ENCODE measurements at places on chromosomes 7 and 10.

DNA sequence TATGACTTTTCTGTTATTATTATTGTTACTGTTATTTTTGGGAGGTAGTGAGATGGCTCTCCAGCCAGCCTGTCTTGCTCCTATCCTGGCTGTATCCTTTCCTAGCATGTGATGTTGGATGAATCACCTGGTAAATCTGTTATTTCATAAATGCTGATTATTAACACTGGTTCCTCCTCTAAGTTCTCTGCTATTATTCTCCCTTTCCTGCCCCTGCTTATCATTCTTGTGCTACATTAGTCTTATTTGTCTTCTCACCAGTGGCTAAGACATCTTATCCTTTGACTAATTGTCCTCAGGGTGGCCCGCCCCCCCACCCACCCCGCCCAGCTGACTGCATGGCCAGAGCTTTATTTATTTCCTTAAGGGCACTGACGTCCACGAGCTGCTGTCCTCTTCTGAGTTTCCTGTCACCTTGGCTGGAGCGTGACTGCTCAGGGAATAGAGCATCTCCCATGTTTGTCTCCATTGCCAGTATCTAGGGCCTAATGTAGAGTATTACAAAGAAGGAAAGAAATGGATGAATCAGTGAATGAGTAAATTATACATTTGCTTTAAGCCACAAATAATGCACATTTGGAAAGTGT lies 110.1 kb upstream of the KLF6 start:
- H3K27ac ChIP-seq = peak overlapping the region; percentile 74
- no peak for DNase-seq
- H3K4me3 ChIP-seq = peak overlapping the region; percentile 23

DNA sequence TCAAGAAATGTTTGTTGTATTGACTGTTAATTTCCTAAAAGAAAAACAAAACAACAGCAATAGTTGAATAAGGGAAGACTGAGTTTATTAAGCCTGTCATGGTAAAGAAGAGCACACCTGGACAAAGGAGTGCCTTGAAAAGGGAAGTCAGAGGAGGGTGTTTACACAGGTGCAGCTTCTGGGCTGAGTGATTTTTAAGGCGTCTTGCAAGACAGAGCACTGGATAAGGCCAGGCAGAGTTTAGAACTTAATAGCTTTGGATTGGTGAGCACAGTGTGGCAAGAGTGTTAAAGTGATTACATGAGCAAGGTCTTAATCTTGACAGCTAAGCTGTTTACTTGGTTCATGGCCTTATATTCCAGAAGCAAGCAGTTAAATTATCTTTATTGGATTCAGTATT lies 423.2 kb downstream of the CNTNAP2 start:
- no peak overlapping the region for H3K4me3 ChIP-seq
- H3K27me3 ChIP-seq = no peaks in the 10 kb centered on the region
- H3K36me3 ChIP-seq = no peaks in the 10 kb centered on the region
- peak overlapping the region; percentile 53 for H3K27ac ChIP-seq
- peak; percentile 5 for DNase-seq

DNA sequence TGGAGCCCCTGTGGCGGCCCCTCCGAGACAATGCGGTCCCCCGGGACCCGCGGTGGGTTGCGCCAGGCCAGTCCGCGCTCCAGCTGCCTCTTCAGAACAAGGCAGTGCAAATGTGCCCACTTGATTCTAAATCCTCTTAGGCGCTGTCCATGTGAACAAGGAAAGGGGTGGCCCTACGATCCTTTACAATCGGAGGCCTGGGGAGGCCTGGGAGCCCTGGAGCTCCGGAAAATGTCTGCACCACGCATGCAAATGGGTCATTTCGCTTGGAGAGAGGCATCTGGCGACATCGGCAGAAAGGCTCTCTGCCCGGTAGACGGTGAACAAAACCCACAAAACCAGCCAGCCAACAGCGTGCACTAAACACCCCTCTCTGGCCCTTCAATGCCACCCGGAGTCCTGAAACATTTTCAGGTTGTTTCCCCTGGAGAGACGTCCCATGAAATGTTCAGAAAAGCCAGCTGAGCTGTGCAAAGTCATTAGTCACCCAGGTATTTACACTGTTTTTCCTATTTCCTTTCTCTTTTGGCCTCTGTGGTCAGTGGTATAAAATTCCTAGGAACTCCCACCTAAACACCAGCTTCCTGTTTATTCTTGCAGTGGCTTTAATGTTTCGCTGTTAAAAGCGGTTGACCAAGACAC lies 102.8 kb upstream of the ZNF438 start:
- peak; percentile 65 for DNase-seq
- peak overlapping the region; percentile 79 for H3K4me3 ChIP-seq
- no peaks in the 10 kb centered on the region for H3K27me3 ChIP-seq
- no peaks in the 10 kb centered on the region for H3K36me3 ChIP-seq
- H3K27ac ChIP-seq = peak overlapping the region; percentile 98

DNA sequence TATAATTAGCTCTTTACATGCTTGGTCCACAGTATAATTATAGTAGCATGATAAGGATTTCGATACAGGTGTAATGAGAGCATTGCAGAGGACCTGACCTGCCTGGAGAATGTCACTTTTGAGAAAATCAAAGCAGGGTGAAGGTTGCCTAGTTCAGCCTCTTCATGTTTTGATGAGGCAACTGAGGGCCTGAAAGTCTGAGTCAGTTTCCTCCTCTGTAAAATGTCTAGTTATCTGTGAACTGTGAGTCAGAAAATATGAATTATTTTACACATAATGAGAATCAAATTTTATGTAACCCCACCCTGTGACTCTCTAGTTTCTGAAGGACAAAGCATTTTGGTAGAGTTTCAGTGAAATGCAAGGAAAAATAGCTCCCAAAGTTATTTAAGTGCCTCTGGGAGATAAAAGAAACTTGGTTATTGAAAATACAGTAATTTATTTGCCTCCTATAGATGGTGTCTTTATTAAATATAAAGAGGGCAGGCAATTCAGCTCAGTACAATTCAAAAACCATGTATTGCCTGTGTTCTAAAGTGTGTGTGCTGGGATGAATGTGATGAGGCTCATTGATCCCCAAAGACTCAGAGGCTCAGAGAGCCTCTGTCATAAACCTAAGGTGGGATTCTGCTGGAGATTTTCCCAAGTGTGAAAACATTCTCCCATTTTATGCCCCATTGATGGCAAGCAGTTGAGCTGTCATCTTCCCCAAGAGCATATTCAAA lies 37.3 kb upstream of the SAMD9L start:
- no peaks in the 10 kb centered on the region for H3K4me1 ChIP-seq
- no peaks in the 10 kb centered on the region for H3K36me3 ChIP-seq
- H3K27ac ChIP-seq = no peak overlapping the region
- H3K27me3 ChIP-seq = peaks cover 42% of the 10 kb centered on the region
- H3K4me3 ChIP-seq = no peak overlapping the region

- H3K36me3 ChIP-seq = peaks cover 33% of the 10 kb centered on the region
- peaks cover 38% of the 10 kb centered on the region for H3K4me1 ChIP-seq
- peaks cover 3% of the 10 kb centered on the region for H3K27me3 ChIP-seq
- no peak overlapping the region for H3K27ac ChIP-seq
- H3K4me3 ChIP-seq = no peak overlapping the region
Measured at GRCh38 chr10:34134602-34135001, 680.5 kb downstream of the PARD3 start.

- H3K27ac ChIP-seq = no peak overlapping the region
- H3K4me3 ChIP-seq = no peak overlapping the region
- peaks cover 29% of the 10 kb centered on the region for H3K4me1 ChIP-seq
Measured at GRCh38 chr10:11869743-11870460, 46.7 kb downstream of the PROSER2 start.

- H3K27me3 ChIP-seq = peaks cover 30% of the 10 kb centered on the region
- peaks cover 54% of the 10 kb centered on the region for H3K4me1 ChIP-seq
- no peak for DNase-seq
- H3K36me3 ChIP-seq = peaks cover 16% of the 10 kb centered on the region
- H3K4me3 ChIP-seq = no peak overlapping the region
- no peak overlapping the region for H3K27ac ChIP-seq
Measured at GRCh38 chr10:104250371-104250770, 4.3 kb upstream of the GSTO1 start.

GRCh38 chr7:772392-772791 lies 45.3 kb upstream of the PRKAR1B start:
- H3K36me3 ChIP-seq = peaks cover 34% of the 10 kb centered on the region
- DNase-seq = no peak
- H3K4me1 ChIP-seq = peaks cover 22% of the 10 kb centered on the region
- H3K4me3 ChIP-seq = no peak overlapping the region
- no peak overlapping the region for H3K27ac ChIP-seq

- H3K27me3 ChIP-seq = peaks cover 14% of the 10 kb centered on the region
- no peak overlapping the region for H3K27ac ChIP-seq
- peak; percentile 38 for DNase-seq
- H3K4me1 ChIP-seq = peaks cover 67% of the 10 kb centered on the region
- H3K36me3 ChIP-seq = no peaks in the 10 kb centered on the region
Measured at GRCh38 chr10:128540128-128540762, 414.0 kb upstream of the MKI67 start.

DNA sequence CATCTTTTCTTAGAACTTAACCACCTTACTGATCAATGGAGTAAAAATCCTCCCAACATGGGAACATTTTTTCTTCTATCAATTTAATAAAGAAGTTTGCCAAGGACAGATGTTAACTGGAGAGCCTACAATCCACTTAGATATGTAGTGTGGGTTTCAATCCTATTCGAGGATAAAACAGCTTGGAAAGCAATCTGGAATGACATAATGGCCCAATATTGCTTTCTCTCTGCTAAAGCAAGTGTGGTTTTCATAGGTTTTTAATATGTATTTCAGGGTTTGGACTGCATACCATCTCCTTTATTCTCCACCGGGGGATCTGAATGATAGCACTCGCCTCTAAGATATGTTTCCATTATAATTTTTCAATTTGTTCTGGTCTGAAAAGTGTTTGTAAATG lies 149.7 kb downstream of the PRPF18 start:
- peaks cover 92% of the 10 kb centered on the region for H3K4me1 ChIP-seq
- no peak overlapping the region for H3K27ac ChIP-seq
- DNase-seq = no peak
- no peak overlapping the region for H3K4me3 ChIP-seq

DNA sequence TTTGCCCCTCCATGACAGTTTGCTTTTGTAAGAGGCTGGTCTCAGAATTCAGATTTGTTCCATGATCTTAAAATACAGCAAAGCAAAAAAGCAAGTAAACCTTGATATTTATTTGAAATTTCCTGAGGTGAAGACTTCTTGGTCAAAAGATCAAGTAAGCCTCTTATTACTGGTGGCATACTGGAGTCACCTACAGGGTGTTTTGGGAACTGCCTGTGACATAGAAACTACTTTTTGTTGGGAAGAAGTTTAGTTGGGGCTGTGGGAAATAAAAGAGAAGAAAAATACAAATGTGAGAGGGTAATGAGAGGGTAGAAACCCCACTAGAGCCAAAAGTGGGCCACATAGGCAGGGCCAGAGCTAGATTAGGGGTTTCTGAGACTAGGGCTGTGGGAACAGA lies 217.9 kb downstream of the OTUD1 start:
- H3K36me3 ChIP-seq = no peaks in the 10 kb centered on the region
- no peak overlapping the region for H3K4me3 ChIP-seq
- peaks cover 10% of the 10 kb centered on the region for H3K4me1 ChIP-seq
- H3K27me3 ChIP-seq = peaks cover 18% of the 10 kb centered on the region
- H3K27ac ChIP-seq = no peak overlapping the region
- DNase-seq = no peak

GRCh38 chr7:30163231-30163894 lies 28.6 kb downstream of the MTURN start:
- peaks cover 46% of the 10 kb centered on the region for H3K4me1 ChIP-seq
- DNase-seq = no peak
- H3K4me3 ChIP-seq = peak overlapping the region; percentile 11
- peaks cover 27% of the 10 kb centered on the region for H3K27me3 ChIP-seq
- H3K27ac ChIP-seq = peak overlapping the region; percentile 66

- H3K27ac ChIP-seq = no peak overlapping the region
- no peak for DNase-seq
- H3K36me3 ChIP-seq = no peaks in the 10 kb centered on the region
- peaks cover 6% of the 10 kb centered on the region for H3K4me1 ChIP-seq
- H3K27me3 ChIP-seq = no peaks in the 10 kb centered on the region
Measured at GRCh38 chr7:129341816-129342806, 92.1 kb upstream of the STRIP2 start.

GRCh38 chr10:30365278-30365677 lies 16.2 kb upstream of the MTPAP start:
- H3K4me1 ChIP-seq = peaks cover 29% of the 10 kb centered on the region
- H3K27me3 ChIP-seq = peaks cover 16% of the 10 kb centered on the region
- DNase-seq = no peak
- H3K36me3 ChIP-seq = no peaks in the 10 kb centered on the region
- no peak overlapping the region for H3K27ac ChIP-seq
- H3K4me3 ChIP-seq = peak overlapping the region; percentile 19

DNA sequence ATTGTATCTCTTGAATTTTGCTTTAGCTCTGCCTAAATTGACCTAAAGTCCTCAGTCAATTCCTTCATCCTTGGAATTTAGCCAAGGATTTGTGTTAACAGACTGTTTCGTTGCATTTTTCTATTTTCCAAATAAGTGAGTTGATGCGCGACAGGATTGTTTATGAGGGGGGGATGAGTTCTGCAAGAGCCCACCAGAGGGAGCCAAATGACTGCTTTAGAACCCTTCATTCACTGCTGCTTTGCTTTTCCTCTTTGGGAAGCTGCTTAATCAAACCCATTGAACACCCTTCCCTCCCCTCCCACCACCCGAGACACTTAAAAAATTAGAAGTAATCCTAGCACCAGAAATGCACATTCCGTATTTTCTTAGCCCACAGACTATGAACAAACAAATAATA lies 33.7 kb upstream of the PTF1A start:
- no peaks in the 10 kb centered on the region for H3K36me3 ChIP-seq
- DNase-seq = peak; percentile 63
- peaks cover 40% of the 10 kb centered on the region for H3K4me1 ChIP-seq
- no peak overlapping the region for H3K27ac ChIP-seq
- H3K4me3 ChIP-seq = peak overlapping the region; percentile 41
- H3K27me3 ChIP-seq = peaks cover 66% of the 10 kb centered on the region

DNA sequence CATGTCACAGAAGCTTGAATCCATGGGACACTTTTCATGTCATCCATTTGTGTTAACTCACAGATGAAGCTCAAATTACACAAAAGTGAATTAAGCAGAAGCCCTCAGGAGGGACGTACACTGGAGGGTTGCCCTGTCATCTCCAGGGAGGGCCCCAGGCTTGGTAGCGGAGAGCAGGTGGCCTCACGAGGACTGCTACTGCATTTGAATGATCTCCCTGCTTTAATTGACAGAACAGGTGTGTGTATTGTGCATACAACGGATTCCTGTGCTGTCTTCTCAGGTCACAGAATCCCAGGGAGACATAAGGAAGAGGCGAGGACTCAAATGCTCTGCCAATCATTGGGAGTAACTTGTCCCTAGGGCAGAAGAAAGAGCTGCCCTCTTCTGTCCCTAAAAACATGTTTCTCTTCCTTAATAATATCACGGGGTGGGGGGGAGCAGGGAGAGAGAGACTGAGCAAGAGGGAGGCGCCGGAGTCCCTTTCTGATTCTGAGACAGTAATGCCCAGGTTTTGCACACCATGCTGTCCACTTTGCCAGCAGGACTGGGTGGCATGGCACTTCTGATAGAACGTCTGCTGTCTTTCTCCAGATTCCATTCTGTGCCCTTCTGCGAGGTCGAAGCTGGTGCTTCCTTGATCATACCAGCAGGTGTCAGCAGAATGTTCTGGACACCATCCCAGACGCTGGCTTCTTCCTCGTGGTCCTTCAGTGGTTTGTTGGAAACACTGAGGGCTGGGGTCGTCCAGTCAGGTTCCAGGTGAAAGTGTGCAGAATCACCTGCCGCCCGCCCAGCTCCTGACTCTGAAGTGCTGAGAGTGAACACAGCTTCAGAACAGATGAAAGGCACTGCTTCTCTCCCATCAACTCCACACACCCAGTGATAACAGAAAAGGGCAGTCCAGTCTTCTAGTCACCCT lies 26.2 kb upstream of the RASGEF1A start:
- no peaks in the 10 kb centered on the region for H3K36me3 ChIP-seq
- no peak overlapping the region for H3K27ac ChIP-seq
- peaks cover 60% of the 10 kb centered on the region for H3K27me3 ChIP-seq
- peaks cover 5% of the 10 kb centered on the region for H3K4me1 ChIP-seq

Data from nephron progenitor cell (in vitro differentiated cells).